ENCODE measurements at places on chromosomes 11 and 22. TPM values are rescaled to one million over a fixed set of nuclear protein-coding genes. Genes with fewer than 3 reads are reported as not detected.

DNA sequence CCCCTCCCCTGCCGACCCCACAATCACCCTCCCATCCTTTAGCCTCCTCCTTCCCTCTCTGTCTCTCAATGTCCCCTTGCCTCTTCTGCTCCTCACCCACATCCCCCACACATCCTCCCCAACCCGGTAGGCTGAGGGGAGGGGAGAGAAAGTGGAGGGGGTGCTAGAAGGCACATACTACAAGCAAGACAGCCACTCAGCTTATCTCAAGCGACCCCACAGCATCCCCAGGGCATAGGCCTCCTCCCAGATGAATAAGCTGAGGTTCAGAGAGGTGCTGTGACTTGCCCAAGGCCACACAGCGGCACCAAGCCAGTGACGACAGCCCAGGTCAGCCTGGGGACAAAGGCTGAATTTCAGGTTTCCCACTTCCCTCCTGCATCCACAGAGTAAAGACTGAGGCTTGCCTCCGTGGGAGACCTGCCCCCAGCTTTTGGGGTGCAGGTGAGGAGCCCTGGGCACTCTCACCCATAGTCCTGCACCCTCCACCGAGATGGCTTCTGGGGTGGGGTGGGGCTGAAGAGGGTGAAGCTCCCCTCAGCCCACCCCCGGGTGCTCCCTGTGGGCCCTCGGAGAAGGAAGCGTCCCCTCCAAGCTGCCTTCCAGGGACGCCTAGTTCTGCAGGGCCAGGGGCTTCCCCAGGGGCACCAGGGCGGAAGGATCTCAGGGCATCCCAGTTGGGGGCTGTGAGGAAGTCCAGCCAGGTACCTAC is 511 bp downstream of the RAC2 start:
- DNase-seq, result no peak

DNA sequence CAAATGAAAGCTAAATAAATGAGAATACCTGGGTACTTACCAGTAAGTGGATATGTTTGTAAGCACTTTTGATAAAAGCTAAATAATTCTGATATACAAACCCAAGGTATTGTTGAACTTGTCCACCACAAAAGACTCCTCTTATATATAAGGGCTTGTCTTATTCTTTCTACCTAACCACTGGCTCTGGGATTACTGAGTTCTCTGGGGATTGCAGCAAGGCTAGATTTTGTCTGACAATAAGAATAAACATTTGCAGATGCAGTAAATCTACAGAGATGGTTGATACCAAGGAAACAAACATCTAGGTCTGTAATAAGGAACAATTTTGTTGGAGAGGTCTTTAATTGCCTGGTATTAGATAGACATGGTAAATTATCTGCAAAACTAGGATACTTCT is at the start of gene OR51A4:
OR51A4 (minus strand) TSS at position 101 of the 400 bp plus-strand sequence. CDS start 505 bp downstream, outside the sequence.
- no peak for DNase-seq

DNA sequence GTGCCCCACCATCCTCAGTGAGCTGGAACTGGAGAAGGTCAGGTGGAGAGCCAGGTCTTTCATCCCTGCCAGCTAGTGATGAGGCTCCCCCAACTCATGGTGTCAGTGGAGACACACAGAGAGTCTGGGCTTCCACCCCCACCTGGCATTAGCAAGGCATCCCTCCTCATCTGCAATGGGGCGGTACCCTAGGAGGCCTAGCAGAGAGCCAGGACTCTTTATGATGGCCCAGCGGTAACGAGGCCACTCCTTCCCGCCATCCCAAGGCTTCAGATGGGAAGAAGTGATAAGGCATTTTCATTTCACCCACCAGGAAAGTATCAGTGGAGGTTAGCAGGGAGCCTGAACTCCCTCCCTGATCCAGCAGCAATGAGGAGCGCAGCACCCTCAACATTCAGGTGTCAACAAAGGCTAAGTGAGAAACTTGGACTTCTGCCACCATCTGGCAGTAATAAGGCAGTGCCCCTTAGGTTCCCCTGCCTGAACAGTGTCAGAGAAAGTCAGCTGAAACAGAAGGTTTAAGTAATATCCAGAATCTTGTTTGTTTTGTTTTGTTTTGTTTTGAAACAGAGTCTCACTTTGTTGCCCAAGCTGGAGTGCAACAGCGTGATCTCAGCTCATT is 40.5 kb upstream of the FBLN1 start:
- DNase-seq, result no peak

GRCh38 chr11:48384670-48385069 is 18.4 kb upstream of the OR4C5 start:
- DNase-seq, result no peak

The MPST gene
- total RNA-seq, result 46.4 TPM

GRCh38 chr11:18617688-18618341 is 16.3 kb downstream of the SPTY2D1 start:
- DNase-seq, result peak; percentile 62

The GGT1 gene
- total RNA-seq, result 1.1 TPM

The LARGE2 gene
- total RNA-seq, result not detected

GRCh38 chr11:72812604-72812966 is 1.6 kb upstream of the ATG16L2 start:
- no peak for DNase-seq

DNA sequence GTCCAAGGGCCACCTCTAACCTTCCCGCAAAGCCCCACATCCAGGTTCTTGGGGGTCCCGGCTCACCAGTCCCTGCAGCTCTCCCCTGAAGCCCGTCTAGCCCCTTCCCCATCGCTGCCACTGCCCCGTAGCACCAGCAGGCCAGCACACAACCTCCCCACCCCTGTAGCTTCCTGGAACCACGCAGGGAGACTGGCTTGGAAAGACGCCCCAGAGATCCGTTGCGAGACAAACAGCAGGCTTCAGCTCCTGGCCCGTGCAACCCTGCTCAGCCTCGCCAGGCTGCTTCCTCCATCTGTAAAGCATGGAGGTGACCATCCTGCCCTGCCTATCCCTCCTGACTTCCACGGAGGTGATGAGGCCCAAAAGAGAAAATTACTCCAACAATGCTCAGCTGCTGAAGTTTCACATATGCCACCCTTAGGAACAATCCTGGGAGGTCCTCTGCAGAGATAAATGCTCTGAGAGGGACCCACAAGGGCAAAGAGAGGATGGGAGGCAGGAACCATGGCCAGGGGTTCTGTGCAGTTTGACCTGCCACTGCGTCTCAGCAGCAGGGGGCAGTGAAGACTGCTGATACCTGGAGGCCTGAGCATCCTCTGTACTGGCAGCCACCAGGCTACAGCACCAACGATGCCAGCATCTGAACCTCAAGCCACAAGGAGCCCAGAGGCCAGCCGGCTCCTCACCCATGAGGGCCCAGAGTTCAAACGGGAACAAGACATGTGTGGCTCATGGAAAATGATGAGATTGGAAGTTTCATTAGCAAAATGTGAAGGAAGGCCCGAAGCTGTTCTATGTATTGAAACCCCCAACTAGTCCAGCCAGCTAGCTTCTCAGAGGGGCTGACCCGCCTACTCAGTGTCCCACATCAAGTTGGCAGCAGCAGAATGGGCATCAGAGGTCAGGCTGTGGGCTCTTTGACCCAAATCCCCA is 16.1 kb downstream of the DGCR2 start:
- DNase-seq, result no peak

DNA sequence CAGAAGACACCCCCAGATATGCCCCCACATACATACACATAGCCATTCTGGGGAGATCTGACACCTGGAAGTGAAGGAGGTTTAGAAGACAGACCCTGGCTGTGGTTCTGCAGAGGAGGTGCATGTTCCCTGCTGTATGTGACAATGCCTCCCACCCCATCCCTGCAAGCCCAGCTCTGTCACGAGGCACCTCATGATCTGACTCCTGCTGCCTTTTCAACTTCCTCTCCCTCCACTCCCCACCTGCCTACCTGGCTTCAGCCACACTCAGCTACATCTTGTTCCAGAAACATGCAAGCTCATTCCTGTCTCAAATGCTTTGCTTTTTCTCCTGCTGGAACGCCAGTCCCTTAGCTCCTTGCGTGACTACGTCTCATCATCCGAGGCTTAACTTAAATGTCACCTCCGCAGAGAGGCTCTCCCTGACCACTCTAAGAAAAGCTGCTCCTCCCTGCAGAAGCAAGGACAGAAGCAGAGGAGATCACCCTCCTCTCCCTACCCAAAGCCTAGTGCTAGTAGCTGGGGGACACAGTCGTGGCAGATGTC is 114.5 kb downstream of the FEZ1 start:
- no peak for DNase-seq

The CABP4 gene
- 1.2 TPM for total RNA-seq

GRCh38 chr11:96319898-96320656 is 22.9 kb downstream of the MAML2 start:
- no peak for DNase-seq

- DNase-seq, result no peak
Observed at GRCh38 chr11:84962018-84962417, 665.1 kb downstream of the DLG2 start.

The CCDC73 gene
- total RNA-seq, result not detected

GRCh38 chr11:95695181-95695580 is 94.4 kb downstream of the FAM76B start:
- DNase-seq, result no peak

The APOA1 gene
- total RNA-seq, result not detected

The CFAP300 gene
- total RNA-seq, result 4.3 TPM

The RTN4R gene
- 0.63 TPM for total RNA-seq

- DNase-seq, result no peak
Observed at GRCh38 chr11:28223994-28224393, 115.8 kb downstream of the METTL15 start.

DNA sequence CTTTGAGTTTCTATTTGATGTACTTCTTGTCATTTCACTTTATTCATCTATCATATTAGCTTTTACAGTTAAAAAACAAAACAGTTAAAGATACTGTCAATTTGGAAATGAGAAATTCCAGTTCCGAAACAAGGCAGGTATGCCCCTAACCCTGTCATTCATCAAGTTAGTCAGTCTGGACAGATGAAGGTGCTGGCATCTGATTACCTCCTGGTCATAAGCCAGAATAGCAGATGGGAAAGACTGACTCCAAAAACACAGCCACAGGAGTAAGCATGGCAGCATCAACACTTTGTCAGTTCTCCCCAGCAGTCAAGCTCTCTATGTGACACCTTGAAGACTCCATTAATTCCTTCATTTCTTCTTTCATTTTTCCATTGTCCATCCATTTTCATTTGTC is 4.3 kb downstream of the LRRC51 start:
- no peak for DNase-seq

GRCh38 chr11:47595967-47596366 is 1.8 kb upstream of the C1QTNF4 start:
- DNase-seq, result no peak

DNA sequence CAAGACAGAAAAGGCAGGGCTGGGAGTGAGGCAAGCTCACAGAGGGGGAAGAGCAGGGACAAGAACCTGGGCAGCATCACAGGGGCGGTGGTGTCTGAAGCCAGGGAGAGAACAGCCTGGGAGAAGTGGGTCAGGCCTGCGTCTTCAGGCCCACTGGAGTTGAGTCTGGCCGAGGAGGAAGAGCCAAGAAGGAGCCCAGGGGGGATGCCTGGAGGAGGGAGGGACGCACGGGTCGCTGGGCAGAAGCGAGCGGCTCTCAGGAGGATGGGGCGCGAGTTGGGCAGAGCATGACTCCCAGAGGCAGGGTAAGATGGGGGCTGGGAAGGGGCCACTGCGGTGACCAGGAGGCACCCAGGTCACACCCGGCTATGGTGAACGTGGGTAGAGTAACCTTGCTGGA is 18.5 kb downstream of the LRFN4 start:
- no peak for DNase-seq

GRCh38 chr22:44758344-44758973 is 6.1 kb downstream of the ARHGAP8 start:
- no peak for DNase-seq

The MIF gene
- total RNA-seq, result 577 TPM

DNA sequence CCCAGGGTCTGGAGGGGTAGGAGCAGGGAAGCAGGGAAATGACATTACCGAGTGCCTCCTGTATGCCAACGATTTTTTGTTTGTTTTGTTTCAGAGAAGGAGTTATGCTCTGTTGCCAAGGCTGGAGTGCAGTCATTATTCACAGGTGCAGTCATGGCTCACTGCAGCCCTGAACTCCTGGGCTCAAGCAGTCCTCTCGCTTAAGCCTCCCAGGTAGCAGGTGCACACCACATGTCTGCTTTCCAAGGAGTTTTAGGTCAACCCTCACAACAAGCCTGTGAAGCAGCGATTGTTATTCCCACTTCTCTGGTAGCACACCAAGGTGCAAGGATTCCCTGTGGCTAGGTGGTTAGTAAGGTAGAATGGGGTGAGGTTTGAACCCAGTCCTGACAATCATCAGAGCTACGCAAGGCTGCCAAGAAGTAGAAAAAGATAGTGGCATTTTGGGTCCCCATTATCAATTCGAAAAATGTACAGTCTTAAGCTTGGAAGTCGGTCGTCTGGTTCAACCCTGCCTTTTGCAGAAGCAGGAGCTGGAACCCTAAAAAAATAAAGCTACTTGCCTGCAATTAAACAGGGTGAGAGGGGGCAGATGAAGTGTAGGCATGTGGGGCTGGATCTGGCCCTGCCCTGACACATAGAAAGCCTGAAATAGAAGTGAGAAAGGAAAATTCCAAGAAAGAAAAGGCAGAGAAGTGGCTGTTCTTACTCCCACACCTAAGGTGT is 9.1 kb downstream of the UCP3 start:
- no peak for DNase-seq

- DNase-seq, result no peak
Observed at GRCh38 chr11:129711760-129712159, 103.9 kb upstream of the TMEM45B start.

GRCh38 chr11:120569861-120570260 is 58.3 kb downstream of the GRIK4 start:
- DNase-seq, result no peak

GRCh38 chr11:130553306-130553705 is 104.9 kb downstream of the ADAMTS15 start:
- DNase-seq, result peak; percentile 20

DNA sequence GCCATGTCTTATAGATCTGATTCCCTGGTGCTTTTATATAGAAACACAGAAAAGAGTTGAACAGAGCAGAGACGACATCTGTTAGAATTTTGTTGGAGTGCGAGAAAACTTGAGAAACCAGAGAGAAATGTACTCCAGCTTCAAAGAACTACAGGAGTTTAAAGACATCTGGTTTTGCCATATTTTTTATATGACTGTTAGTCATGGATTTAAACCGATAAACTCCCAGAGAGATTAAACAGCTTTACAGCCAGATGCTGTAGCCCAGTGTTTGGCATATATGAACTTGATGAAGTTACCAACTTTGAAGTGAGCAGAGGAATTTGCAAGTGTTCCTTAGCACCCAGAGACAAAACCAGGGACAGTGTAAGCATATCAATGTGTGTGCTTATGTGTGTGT is 1083.1 kb downstream of the LRRC4C start:
- no peak for DNase-seq

DNA sequence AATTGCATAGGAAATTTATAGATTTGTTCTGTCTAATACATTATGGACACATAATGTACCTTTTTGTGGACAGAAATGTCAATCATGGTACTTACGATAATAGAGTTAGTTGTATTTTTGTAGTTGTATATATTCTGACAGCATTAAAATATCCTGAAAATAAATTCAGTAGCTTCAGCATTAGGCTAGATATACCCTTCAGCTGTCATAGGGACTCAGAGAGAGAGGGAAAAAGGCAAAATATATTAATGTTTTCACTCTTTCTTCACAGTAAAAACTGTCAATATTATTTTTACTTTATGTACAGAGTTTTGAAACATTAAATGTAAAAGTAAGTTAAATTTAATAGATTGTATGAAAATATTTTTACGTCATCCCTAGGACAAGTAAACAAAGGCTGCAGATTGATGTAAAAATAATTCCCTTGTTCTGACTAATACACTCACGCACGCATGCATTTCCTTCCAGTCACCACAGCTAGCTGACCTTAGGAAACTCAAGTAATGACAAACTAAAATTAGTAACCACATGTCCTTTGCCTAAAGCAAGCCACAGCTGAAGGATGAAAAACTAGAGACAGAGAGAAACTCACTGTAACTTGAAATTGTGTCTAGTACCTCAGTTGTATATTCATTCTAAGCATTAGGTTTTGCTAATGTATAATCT is 104.7 kb upstream of the CARD18 start:
- peak; percentile 92 for DNase-seq
